Activated T-cell treated with anti-CD3 and anti-CD28 coated beads, Interleukin-2, amount 50 U/mL, for 72 hours (primary cell): ENCODE measurements at places on chromosomes 5 and 9.

- no peak for DNase-seq
Measured at GRCh38 chr5:80761966-80762365, 107.2 kb upstream of the DHFR start.

GRCh38 chr9:124852121-124852828, 985 bp upstream of the WDR38 start:
- no peak for DNase-seq

DNA sequence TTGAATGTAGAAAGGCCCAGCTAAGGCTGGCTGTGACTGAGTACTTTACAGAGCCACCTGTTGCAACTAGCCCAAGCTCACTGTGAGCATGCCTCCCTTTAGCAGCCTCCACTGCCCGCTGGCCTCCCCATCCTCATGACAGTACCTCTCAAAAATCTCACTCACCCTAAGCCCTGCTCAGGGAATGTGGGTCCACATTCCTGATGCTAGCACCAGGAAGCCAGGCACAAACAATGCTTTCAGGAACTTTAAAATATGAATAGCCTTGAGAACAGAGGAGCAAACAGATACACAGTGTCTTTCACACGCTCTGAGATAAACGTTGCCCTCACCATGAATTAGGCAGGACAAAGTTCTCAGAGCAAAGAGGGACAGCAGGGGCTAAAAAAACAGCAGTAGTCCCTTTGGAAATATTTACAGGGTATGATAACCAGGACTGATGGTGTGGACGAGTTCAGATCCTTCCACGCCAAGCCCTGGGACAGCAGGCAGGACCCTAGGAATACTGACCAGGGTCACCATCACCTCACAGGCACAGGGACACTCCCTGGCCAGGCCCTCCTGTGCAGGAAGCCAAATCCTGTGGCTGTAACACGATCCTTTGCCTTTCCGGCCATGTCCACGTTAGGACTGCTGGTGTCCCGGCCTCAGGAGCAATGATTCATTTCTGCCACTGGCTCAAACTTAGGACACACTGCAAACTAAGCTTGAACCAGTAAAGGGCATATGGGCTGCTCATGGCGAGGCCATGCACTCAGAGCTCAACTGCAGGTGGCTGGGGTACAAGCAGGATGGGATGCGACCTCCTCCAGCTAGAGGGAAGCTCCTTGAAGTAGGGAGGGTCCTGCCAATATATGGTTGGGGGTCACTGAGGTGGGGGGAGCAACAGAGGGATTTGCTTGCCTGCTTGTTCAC, 9.6 kb downstream of the ACSL6 start:
- no peak for DNase-seq

GRCh38 chr9:37273595-37273994, 148.9 kb upstream of the GRHPR start:
- DNase-seq = no peak

DNA sequence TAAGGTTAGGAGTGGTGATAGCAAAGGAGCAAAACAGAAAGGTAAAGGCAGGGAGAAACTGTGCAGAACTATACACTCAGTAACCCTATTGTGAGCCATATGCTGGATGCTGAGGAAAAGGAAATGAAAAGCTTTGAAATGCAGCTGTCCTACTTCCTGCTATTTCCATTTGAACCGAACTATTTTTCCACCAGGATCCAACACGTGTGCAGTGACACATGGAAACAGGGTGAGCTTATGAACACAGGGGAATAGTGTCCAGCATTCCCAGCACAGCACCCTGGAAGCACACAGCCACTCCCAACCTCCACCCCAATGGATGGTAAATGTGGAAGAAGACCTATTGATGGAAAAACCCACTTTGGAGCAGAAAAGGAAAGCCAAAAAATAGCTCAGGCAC, 69.0 kb upstream of the SLC12A2 start:
- no peak for DNase-seq

DNA sequence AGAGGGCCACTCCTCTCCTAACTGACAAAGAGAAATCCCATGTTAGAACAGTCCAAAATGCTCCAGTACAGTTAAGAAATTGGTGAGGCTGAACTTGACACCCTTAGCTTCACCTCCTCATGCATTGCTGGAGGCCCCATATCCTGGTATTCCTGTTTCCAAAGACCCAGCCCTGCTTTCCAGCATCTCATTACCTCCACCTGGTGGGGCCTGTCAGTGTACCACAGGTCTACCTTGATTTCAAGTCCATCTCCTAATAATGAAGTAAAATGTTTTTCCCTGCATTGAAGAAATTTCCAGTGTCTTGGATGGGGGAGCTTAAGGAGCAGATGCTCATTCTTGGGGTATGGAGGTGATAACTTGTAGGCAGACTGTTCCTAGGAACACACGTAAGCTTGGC, 70.6 kb upstream of the S1PR3 start:
- DNase-seq = no peak

- DNase-seq = no peak
Measured at GRCh38 chr5:118006219-118006618, 982.1 kb downstream of the DTWD2 start.

GRCh38 chr9:91103931-91104330, 257.8 kb downstream of the AUH start:
- no peak for DNase-seq

GRCh38 chr9:88898039-88898720, 93.1 kb upstream of the S1PR3 start:
- DNase-seq = no peak
